NCI-H1417 treated with DMSO at 0.1 percent for 48 hours (cell line): ENCODE measurements at places on chromosomes 12 and 14.

GRCh38 chr12:106386813-106387535 is 29.4 kb downstream of the POLR3B start:
- no peak for DNase-seq

DNA sequence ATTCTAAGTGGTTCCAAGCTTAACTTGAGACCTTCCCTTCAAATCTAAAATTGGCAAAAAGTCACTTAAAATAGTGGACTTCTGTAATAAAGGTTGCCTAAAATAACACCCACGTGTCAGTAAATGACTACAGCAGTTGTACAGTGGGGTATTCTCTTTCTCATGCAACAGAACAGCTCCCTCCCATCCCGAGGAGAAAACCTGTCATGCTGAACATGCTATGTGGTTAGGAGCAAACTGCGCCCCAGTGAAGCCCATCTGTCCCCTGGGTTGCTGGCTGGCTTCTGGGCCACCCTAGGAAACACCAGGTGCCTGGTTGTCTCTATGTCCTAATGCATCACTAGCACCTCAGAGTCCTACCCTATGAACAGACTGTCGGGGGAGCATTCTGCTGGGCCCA is 2.7 kb downstream of the BTBD6 start:
- no peak for DNase-seq

DNA sequence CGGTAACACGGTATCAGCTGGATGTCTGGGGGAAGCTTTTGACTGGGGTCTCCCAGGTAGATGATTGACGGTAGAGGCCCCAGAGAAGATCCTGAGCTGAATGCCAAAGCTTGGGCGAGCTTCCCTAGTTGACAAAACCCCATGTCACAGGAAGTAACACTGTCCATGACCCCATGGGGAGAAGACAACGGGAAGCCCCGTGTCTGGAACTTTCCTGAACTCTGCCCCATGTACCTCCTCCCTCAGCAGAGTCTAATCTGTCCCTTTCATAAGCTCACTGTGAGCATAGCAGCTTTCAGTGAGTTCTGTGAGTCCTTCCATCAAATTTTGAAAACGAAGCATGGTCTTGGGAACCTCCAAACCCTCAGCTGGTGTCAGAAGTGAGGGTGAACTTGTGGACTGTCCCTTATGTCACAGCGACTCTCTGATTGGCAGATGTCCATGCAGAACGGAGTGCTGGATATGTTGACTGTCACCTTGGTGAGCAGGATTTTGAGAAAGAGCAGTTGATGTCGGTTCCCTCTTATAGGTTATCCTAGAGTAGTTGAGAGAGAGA is 29.7 kb upstream of the BEGAIN start:
- no peak for DNase-seq

DNA sequence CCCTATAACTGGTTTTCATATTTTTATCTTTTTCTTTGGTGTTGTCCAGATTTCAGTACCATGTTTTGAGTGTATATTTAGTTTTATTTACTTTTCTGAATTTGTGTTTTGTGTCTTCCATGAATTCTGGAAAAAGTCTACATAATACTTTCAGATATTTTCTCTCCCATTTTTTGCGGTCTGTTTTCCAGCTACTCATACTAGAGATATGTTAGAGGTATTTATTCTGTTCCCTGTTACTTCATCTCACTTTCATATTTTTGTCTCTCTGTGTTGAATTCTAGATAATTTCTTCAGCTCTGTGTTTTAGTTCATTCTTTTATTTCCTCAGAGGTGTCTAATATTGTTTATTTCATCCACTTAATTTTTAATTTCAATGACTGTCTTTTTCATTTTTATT is 74.2 kb downstream of the IFT81 start:
- DNase-seq, result no peak

DNA sequence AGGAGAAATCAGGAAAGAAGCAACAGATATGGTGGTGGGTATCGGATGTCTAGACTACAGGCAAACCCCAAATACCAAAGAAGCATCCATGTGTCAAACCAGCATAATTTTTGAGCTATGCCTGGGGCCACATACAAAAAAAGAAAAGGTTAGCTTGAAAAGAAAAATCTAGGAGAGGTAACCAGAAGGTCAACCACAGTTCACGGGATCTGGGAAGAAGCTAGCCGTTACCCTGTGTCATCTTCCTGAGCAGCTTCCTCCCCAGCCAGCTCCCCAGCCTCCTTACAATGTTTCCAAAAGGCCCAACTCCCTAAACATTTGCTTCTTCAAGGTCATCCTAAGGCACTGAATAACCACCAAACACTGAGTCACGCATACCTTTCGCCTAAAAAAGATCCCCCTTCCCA is 3.1 kb downstream of the SINHCAF start:
- DNase-seq, result no peak
